ENCODE measurements at places on chromosomes 7 and 10.

DNA sequence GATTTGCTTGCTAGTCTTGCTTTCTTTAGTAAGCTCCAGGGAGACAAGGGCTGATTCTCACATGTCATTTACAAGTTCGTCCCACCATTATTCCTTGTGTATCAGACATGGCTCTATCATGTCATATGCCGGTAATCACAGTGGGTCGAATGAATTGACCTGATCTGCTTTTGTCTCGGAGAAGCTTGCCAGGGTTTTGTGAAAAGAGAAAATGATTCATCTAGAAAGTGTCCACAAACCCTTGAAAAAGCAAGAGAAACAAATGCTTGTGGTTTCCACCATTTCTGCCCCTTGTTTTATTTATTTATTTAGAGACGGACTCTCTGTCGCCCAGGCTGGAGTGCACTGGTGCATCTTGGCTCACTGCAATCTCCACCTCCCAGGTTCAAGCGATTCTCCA is 278.5 kb downstream of the TCF7L2 start:
- DNase-seq = no peak

DNA sequence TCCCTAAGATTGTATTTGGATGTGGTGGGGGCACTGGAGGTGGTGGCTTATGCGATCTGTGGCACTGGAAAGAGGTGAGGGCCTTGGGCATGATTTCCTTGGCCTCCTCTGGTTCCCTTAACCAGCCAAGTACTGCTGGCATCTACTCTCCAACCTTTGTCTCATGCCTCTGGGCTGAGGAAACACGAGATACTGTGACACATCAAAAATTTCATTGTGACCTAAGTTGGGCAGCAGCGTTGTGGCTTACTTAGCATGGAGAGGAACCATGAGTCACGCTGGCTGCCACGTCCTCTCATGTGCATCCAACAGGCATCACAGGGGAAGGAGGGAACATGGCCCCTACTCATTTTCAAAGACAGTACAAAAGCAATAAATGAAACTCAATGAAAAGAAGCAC is 29.7 kb upstream of the GSDME start:
- no peak for DNase-seq

DNA sequence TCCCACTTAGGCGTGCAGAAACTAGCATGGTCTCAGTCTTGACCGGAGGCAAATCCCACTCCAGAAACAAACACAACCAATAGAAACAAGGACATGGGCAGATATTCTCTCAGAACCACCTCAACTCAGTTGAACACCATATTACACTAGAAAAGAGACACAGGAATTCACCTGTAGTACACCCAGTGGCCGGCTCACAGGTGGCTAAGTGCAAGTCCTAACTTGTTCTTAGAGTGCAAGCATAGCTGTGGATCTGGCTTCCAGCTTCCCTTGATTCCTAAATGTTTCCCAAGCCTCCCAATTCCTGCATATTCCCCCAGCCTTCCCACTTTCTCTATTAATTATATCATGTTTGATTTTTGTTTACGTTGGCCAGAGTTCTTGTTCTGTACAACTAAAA is 164.4 kb downstream of the TPK1 start:
- DNase-seq = no peak

DNA sequence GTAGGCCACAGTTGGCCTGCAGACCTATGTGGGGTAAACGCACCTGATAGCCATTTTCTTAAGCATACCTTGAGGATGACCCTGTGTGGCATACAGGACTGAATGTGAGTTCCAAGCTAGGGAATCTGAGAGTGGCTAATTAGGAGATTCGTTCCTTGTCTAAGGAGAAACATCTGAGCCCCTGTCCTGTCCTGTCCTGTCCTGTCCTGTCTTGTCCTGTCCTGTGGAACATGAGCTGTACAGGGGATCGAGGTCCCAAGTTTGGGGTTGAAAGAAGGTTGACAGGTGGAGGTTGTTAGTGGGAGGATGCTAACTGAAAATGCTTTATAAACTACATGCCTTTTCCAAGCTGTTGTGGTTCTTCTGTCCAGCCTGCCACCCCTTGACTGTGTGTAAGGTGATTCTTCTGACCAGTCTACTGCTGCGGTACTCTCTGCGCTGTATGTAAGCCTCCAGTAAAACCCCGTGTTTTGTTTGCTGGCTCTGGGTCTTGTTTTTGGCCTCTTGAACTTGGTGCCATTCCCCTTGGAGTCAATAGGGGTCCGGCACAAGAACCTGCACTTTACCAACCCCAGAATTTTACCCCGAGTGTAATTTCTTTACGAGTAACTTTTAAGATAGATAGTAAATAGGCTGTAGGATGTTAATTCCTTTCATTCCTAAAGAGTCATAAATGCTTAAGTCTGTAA is 26.4 kb downstream of the ZNRF2 start:
- DNase-seq = no peak

- DNase-seq = no peak
These were observed 9.1 kb downstream of the TSPAN14 start for GRCh38 chr10:80462981-80463741.

DNA sequence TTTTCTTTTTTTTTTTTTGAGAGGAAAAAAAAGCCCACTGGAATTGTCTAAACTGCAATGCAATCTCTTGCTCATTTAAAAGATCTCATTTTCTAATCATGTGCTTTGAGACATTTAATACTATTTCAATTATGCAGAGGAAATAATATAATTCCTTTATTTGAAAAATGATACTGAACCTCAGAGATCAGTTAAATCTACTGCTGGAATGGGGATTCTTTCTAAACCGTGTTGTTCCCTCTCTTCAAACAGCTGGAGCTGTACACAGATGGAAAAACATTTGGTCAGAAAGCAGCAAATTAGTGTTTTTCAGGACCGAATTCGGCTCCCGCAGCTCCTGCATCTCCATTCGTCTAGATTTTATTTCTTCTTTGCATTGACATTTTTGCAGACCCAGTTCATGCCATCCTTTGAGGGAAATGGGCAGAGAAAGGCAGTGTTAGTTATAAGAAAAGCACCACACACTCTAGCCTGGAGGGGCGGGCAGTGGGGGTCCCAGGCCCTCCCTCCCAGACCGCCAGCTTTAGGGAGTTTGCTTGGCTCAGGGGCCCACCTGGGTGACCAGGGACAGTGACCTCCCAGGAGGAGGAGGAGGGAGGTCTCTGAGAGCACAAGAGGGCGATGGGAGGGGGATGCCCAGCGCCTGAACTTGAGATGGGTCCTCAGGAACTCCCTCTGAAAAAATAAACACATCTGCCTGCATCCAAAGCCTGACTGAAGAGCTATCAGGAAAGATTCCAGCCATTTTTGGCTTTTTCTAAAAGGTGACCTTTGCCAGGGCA is 32.4 kb downstream of the TRIM8 start:
- DNase-seq = no peak

GRCh38 chr7:69769826-69770225 is 171.6 kb downstream of the AUTS2 start:
- DNase-seq = no peak

GRCh38 chr10:58280477-58280876 is 11.5 kb downstream of the CISD1 start:
- no peak for DNase-seq

GRCh38 chr7:94174956-94175355 is 170.8 kb upstream of the BET1 start:
- no peak for DNase-seq

DNA sequence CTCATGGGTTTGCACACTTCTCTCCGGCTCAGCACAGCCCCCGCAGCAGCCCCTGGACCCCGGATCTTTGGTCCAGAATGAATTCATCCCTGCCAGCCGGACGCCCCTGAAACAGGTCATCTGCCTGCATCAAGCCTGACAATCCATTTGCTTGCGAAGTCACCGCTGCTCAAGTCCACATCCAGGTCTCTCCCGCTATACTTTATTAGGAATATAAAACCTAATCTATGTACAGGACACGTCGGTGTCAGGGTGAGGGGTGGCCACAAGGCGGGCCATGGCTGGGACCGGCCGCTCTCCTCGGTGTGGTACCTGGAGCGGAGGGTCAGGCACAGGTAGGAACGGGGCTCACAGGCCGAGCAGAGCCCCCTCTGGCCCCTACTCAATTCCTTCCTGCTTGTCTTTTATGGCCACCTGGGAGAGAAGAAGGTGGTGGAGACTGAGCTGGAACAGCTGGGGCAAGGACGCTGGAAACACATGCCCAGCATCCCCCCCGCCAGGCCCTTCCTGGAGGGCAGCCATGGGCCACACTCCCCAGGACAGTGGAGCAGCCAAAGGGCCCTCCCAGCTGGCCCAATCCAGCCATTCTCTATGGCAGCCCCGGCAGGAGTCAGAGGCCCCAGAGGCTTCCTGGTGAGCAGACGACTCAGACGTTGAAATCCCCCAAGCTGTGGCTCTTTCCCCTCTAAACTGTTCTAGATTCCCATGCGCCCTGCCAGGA is 5.3 kb downstream of the POLR2J start:
- peak; percentile 56 for DNase-seq

DNA sequence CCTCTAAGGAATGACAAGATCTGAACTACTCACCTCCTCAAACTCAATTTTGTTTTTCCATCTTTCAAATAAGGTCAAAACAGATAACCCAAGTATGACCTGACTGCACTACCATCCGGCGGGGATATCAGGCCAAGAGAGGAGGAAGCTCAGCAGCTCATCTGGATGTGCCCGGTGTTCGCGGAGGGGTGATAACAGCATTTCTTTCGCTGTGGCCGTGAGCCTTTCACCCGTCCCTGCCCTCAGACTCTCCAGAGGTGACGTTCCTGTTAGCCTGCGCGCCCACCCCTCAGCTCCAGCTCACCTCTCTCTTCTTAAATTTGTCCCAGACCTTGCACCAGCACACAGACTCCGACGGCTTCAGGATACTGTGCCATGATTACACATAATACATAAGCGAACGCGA is 526 bp downstream of the ZNF248 start:
- no peak for DNase-seq

- no peak for DNase-seq
These were observed 21.9 kb upstream of the CREB3L2 start for GRCh38 chr7:138023618-138024342.

DNA sequence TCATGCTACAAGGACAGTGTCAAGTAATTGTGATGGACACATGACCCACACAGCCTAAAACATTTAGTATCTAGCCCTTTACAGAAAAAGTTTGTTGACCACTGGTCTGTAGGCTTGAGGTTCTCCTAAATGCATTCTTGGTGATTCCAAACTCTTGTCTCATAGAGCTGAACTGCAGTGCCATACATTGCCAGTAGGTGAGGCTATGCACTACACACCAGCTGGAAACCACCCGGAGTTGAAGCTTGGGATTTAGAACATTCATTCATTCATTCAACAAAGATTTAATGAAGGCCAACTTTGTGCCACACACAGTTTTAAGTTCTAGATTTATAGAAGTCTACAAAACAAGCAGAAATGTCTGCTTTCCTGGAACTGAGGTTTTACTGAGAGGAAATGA is 77.3 kb upstream of the TCF7L2 start:
- DNase-seq = no peak

GRCh38 chr10:32943854-32944661 is 14.0 kb downstream of the ITGB1 start:
- DNase-seq = no peak

GRCh38 chr10:118241229-118242137 is 100.6 kb downstream of the FAM204A start:
- peak; percentile 84 for DNase-seq

DNA sequence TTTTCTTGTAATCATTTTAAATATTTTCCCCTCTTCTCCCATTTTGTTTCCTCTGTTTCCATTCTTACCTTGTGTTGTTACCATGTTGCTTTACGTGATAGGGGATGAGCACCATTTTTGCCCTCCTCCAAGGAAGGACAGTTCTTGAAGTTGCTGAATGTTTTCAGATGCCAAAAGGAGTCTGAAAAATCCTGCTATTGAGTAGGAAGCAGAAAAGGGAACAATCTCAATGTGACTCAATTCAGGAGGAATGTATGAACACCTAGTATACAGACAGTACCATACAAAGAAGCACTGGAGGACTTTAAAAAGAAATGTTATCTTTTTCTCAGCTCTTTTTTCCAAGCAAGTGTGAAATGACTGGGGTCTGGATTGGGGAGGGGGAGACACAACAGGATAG is 5.1 kb upstream of the NAMPT start:
- DNase-seq = no peak

DNA sequence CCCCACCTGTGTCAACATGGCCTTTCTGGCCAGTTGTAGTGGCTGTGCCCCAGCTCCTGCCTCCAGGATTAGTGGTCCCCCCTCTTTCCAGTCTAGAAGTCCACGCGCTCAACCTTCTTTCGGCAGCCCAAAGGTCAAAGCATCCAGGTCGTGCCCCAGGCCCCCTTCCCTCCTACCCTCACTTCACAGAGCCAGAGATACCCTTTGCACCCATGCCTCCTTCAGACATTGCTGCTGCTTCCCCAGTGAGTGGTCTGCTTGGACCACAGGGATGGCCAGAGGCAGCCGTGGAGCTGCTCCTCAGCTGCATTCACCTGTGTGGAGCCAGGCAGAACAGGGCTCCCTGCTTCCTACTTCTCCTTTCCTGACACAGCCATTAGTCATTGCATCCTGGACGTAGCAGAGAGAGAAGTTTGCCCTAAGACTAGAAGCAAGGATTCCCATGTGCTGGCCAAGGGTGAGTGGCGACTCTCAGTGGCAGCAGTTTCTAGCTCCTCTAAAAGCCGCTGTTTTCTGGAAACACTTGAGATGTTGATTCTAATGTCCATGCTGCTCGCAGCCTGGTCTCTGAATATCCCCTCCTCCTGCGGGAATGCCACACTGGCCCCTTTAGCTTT is 243.1 kb upstream of the SHH start:
- DNase-seq = no peak

- no peak for DNase-seq
These were observed 44.4 kb downstream of the DNAH11 start for GRCh38 chr7:21587139-21587784.

All from type B pancreatic cell (in vitro differentiated cells).